ENCODE measurements at places on chromosomes 11 and 22. TPM values are rescaled to one million over a fixed set of nuclear protein-coding genes. Genes with fewer than 3 reads are reported as not detected.
A peak's percentile ranks its signal among the peaks of the same experiment; 100 is the strongest.

- no peak for DNase-seq
Observed at GRCh38 chr11:69001243-69002081, 11.6 kb downstream of the MRGPRF start.

GRCh38 chr11:10201343-10201742 lies 92.7 kb downstream of the SBF2 start:
- DNase-seq: no peak

DNA sequence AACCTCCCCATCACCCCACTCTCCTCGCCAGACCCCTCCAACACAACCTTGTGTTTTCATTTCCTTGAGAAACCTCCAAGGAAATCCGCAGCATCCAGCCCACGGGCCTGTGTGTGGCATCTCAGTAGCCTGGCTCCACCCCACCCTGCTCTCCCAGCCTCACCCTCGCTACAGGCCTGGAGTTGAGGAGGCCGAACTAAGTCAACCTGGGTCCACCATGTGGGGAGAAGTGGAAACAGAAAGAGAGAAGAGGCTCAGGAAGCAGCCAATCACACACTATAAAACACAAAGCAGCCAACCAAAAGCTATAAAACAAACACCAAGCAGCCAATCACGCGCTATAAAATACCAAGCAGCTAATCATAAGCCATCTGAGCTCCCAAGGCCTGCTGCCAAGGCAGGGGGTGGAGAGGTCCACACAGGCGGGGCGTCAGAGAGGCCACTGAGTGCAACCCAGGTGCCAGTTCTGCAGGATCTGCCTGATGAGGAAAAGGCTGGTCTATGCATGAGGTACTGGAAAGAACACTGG lies 72.0 kb downstream of the MICAL3 start:
- DNase-seq: no peak

GRCh38 chr11:27242591-27242990 lies 120.4 kb downstream of the CCDC34 start:
- DNase-seq: no peak

- DNase-seq: no peak
Observed at GRCh38 chr11:60957188-60957587, 5.2 kb upstream of the SLC15A3 start.

GRCh38 chr11:126748100-126748791 lies 252.3 kb downstream of the KIRREL3 start:
- no peak for DNase-seq

GRCh38 chr22:33569559-33569958 lies 350.7 kb downstream of the LARGE1 start:
- no peak for DNase-seq

GRCh38 chr22:30879415-30879797 lies 89.2 kb downstream of the MORC2 start:
- DNase-seq: no peak

DNA sequence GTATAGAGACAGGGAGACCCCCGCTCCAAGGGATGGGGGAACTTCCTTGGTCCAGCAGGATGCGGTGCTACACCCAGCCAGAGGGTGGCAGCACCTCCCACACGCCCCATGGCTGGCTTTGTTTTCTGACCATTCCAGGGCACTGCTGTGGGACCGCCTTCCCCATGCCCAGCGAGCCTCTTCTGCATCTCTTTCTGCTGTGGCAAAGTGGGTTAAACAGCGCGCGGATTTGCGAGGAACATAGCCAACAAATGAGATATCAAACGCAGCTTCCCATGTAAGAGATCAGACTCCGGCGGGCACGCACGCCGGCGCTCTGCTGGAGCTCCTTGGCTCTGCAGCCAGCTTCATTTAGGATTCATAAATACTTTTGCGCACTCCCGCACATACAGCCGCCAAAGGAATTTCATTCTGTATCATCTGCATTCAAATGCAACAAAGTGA lies 485.8 kb upstream of the CADM1 start:
- no peak for DNase-seq

GRCh38 chr22:46687048-46687444 lies 51.0 kb downstream of the CERK start:
- DNase-seq: no peak

DNA sequence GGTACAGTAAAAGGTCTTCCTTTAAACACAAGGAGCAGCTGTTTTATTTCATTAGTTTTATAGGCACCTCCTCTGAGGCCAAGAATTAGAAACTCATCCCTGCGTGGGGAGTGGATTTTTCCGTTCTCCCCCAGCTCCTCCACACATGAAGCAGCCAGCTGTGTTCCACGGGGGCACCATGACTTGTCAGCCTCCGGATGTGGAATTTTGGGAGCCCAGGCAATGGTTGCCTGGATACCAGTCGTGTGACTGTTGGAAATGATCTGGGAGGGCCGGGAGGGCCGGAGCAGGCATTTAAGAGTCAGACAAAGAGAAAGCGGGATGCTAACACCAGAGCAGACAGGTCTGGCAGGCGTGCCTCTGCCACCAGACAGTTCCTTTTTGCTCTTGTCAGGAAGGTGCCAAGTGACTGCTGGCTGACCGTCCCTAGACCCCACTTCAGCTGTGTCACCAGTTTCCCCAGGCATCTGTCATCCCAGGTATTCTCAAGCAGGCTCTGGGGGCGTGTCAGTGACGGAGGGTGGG lies 15.9 kb upstream of the CDC42EP2 start:
- DNase-seq: peak; percentile 76

DNA sequence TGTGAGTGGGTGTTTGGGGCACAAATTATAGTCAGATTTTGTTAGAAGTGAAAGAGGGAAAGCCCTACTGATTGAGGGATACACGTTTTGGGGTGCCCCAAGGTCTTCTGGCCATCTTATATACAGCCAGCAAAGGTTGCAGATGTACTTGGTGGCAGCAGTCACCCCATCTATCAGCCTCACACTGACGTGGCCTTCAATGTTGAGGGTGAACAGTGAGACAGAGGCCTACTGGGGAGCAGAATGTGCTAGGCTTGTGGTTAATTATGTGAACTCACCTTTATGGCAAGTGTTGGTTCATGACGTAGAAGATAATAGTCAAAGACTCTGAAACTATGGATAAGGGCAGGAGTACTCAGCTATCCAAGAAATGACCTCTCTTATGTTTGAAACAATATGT lies 121.2 kb downstream of the TRIM44 start:
- DNase-seq: no peak

DNA sequence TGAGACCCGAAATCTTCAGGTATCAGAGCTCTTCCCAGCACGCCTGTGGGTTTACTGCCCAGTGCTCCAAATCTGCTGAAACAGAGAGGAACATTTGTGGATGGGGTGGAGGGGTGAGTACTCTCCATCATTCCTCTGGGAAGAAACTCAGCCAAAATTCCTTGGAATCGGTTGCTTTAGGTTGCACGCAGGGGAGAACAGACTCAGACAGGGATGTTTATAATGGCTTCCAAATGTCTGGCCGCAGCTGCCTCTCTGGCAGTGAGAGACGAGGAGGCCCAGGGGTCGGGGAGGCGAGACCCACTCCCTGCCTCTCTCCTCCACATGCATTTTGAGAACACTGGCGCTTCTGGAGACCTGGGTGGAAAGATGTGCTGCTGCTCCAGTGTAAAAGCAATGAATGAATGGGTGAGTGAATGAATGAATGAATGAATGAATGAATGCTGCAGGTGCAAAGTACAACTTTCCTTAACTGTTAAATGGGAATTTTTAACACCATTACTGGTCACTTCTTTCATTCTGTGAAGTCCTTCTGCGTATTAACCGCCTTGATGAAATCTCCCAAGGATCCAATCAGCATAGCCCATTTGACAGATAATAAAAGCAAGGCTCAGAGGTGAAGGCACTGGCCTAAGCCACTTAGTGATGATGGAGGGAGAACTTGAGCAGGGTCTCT lies 437.4 kb downstream of the MIAT start:
- no peak for DNase-seq

GRCh38 chr11:44942029-44942955 lies 8.4 kb downstream of the TP53I11 start:
- DNase-seq: no peak

DNA sequence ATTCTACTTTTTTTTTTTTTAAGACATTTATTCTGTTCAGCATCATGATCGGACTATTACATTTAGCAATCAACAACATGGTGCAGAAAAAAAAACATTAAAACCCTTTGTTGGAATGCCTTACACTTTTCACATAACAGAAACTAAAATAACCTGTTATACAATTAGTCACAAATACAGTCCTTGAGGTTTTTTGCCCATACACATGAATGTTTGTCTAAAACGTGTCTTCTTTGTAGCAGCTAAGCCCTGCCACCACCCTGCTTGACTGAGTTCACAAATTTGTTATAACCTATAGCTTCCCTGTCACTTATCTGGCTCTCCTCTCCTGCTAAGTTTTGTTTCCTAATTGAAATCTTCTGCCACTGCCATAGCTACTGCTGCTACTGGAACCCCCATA lies 75.4 kb upstream of the ARHGAP20 start:
- DNase-seq: no peak

DNA sequence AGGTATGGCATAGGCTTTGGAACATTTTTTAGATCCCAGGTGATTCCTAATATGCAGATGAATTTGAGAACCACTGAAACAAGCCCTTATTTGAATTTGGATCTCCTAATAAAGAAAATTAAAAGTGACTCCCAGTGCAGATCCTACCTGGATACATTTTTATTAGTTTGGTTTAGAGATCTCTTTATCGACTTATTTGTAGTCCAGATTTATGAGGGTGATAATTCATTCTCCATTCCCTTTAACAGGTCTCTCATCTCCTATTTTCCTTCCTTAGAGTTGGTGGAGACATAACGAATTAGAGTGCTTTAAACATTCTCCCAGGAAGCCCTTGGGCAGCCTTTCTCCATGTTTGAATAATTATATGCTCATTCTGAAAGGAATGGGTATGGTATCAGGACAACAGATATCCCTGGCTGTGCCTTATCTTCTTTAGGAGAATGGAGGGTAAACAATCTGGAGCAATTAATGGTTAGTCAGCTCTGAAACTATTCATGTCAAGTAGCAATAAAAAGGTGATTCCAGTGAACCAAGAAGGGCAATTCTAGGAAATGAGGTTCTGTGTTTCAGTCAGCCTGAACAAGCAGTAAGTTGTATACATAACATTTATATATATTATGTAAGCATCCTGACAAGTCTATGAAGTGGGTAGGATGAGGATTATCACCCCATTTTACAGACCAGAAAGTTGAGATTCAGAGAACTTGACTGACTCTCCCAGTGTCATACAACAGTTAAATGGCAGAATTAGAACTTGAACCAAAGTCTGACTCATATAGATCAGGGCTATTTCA lies 53.9 kb upstream of the RCE1 start:
- DNase-seq: no peak

DNA sequence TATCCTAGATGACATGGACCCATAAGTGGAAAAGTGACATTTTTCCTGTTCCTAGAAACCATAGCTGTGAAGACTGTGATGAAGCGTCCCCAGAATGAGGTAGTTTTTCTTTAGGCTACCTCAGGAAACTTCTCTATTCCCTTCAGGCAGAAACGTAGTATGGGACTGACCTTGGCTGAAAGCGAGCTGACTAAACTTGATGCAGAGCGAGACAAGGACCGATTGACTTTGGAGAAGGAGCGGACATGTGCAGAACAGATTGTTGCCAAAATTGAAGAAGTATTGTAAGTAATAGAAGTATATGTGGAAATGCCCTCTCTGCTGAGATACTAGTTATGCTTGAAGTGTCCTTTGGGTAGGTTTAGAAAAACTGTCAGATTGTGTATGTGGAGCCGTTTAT lies 64.7 kb upstream of the GRIK4 start:
- no peak for DNase-seq

DNA sequence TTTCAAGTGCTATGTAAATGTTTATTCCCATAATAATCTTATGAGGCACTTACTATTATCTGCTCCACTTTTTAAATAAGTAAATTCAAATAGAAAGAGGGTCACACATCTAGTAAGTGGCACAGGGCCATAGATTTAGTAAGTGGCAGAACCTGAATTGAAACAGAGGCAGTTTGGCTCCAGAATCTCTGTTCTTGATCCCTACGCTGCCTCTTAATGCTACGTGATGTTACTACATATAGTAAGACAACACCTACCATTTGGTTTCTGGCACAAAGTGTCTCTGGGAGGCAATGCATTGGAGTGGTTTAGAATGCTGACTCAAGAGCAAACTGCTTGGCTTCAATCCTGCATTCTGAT lies 1018.3 kb downstream of the DLG2 start:
- no peak for DNase-seq

- DNase-seq: no peak
Observed at GRCh38 chr11:101176381-101176780, 46.8 kb upstream of the PGR start.

GRCh38 chr11:104161751-104162450 lies 2.0 kb downstream of the PDGFD start:
- no peak for DNase-seq

- no peak for DNase-seq
Observed at GRCh38 chr22:46178755-46179505, 28.6 kb downstream of the PPARA start.

DNA sequence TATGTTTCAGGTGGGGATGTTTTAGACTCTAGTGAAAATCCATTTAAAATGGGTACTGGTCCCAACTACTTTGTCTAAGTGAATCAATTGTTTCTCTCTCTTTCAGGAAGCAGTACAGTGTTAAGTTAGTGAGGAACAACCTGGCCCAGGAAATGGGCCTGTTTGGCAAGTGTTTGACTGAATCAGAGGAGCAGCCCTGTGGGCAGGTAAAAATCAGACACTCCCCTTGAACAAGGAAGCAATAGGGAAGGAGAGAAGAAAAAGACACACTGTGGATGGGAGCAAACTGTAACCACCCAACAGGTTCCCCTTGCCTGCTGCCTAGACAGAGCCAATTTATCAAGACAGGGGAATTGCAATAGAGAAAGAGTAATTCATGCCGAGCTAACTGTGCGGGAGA lies 245.7 kb downstream of the C11orf87 start:
- no peak for DNase-seq

DNA sequence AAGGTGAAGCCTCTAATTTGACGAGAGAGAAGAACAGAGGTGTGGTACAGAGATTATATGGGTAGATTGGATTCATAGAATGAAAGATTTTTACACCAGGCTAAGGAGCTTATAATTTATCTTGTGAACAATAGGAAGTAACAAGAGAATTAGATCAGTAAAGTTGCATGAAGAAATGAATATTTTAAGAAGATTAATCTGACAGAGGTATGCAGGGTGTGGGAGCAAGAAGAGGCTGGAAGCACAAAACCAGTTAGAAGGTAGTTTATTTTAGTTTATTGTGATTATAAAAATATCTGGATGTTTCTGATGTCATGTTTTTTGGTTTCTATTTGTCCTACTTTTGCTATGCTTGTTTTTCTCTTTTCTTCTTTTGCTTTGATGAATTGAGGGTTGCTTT lies 15.7 kb downstream of the SLC5A12 start:
- DNase-seq: no peak

LINC01488 gene
- polyA plus RNA-seq: 0.08 TPM

MYRF gene
- polyA plus RNA-seq: 23.4 TPM

NXPE2 gene
- polyA plus RNA-seq: 0.61 TPM

STARD10 gene
- 60.0 TPM for polyA plus RNA-seq

NLRP14 gene
- 1.1 TPM for polyA plus RNA-seq

P2RX6 gene
- polyA plus RNA-seq: 2.7 TPM

POU2AF2 gene
- polyA plus RNA-seq: not detected

HIC2 gene
- 11.8 TPM for polyA plus RNA-seq

YAP1 gene
- polyA plus RNA-seq: 193 TPM

JAML gene
- 2.9 TPM for polyA plus RNA-seq
